ENCODE measurements at places on chromosomes 1 and 21.

DNA sequence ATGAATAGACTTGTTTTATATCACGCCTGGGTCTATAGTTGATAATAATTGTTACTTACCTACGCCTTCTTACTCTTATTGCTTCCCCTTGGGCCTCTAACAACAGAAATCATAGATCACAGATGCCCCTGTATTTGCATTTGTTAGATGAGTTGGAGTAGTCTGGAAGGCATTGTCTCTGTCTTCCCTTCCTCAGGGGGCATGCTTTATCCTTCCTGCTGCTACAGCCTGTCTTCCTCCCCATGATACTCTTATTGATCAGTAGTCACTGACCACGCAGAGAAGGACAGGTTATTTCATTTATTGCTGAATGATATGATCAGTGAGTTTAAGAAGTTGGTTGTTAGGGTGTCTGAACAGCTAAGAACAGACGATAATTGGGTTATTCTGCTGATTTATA is 98.4 kb downstream of the DNM3 start:
- DNase-seq: no peak

GRCh38 chr1:22876359-22877111 is 96.1 kb downstream of the LACTBL1 start:
- DNase-seq: no peak

DNA sequence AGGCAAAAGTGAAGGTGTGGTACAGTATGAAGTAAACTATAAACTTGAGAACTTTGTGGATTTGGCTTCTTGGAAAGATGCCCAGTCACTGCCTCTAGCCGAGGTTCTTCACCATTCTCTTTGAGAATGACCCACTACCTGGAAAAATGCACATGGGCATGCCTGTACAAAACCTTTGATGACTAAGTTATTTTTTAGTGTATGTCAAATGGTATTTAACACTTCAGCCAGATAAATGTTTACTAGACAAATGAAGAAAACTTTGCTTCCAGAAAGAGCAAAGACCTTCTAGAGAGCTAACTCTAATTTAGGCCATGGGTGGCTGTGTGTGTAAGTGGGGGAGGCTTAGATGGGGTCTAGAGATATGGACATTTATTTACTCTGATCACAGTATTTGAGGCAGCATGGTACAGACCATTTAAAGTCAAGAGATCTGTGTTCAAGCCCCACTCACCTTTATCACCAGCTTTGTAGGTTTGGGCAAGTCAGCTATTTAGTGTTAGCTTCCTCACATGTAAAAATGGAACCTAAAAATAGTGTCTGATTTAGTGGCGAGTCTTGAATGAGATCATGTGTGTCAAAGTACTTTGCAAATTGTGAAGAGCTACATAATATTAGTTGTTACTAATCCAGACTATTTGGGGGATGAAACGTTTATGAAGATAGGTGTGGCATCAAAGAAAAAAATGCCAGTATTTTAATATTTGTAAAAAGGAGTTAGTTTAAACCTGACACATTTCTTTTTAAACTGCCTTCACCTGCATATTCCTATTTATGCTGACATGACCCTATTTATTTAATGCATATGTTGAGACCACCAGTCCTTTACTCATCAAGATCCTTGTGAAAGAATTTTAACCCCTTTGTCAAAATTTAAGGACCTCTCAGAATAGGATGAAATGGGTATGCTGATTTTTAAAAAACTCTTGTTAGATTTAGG is 20.2 kb downstream of the NFYC start:
- DNase-seq: no peak

DNA sequence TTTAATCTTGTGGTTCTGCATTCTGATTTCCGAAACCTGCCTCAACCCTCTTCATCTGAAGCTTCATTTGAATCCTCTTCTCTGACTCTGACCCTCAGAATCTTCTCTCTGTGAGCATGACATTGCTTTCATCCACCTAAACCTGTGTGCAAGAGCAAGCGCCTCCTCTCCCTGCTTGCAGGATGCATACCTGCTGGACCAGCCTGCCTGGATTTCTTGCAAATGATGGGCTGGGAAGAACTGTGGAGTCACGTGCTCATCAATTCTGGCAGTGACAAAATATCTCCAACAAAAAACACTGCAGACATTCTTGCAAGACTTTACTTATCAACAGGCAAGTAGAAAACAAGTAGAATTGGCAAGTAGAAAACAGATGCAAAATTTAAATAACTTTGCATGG is 20.8 kb upstream of the SLC35F3 start:
- no peak for DNase-seq

GRCh38 chr1:5165762-5166161 is 511.4 kb downstream of the AJAP1 start:
- no peak for DNase-seq

- no peak for DNase-seq
Measured at GRCh38 chr1:53148123-53148522, 5.7 kb upstream of the SLC1A7 start.

GRCh38 chr1:35047188-35047858 is 15.6 kb upstream of the ZMYM6 start:
- DNase-seq: no peak

DNA sequence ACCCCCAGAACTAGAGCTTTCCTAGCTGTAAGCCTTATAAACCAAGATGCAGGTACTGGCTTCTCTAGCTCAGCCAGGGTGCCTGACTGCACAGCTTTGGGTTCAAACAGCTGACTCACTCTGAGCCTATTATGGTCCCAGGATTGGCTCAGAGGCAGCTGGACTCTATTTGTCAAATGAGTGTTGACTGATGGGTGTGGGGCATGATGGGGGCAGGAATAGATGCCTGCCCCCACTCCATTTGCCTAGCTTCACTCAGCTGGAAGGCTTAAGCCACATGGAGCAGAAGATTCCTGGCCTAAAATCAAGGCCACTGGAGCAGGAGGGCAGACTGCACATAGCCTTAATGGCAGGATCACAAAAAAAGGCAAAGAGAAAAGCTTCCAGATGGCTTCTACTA is 90.5 kb downstream of the PIK3R3 start:
- DNase-seq: no peak

DNA sequence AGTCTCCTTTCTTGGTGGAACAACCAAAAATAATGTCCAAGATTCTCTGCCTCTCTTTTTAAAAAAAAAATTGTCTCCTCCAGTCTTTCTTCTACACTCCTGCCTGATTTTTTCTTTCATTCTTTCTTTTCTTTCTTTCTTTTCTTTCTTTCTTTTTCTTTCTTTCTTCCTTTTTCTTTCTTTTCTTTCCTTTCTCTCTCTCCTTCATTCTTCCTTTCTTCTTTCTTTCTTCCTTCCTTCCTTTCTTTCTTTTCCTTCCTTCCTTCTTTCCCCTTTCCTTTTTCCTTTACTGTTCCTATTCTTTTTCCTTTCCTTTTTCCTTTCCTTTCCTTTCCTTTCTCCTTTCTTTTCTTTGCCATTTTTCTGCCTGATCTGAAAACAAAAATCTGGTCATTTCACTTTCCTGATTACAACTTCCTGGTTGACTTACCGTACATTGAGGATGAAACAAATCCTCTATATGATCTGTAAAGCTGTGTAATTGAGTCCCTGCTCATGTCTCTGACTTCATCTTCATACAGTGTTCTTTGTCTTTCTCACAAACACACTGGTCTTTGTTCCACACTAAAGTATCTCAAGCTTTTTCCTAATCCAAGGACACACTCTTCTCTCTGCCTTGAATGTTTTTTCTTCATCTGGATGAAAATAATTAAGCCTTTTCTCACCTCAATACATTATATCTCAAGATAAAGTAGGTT is 6.1 kb upstream of the KRTAP23-1 start:
- DNase-seq: no peak

GRCh38 chr1:96234299-96234698 is 487.3 kb upstream of the PTBP2 start:
- DNase-seq: no peak

- no peak for DNase-seq
Measured at GRCh38 chr1:241131636-241132194, 225.3 kb downstream of the RGS7 start.

DNA sequence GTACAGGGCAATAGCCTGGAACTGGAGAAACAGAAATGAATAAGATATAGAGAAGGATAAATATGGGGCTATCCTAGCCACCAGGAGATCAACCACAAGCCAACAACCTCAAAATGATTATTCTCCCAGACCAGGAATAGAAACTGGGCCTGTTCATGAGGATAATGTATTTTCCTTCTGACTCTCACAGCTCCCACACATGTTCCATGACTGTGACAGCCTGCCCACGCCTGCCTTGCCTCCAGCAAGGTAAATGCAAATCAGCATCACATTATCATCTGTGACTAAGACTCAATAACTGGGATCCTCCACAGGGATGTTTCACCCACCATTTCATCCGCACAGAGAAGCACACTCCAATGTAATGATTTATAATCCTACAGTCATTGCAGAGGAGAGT is 3.3 kb downstream of the ENSA start:
- DNase-seq: no peak

DNA sequence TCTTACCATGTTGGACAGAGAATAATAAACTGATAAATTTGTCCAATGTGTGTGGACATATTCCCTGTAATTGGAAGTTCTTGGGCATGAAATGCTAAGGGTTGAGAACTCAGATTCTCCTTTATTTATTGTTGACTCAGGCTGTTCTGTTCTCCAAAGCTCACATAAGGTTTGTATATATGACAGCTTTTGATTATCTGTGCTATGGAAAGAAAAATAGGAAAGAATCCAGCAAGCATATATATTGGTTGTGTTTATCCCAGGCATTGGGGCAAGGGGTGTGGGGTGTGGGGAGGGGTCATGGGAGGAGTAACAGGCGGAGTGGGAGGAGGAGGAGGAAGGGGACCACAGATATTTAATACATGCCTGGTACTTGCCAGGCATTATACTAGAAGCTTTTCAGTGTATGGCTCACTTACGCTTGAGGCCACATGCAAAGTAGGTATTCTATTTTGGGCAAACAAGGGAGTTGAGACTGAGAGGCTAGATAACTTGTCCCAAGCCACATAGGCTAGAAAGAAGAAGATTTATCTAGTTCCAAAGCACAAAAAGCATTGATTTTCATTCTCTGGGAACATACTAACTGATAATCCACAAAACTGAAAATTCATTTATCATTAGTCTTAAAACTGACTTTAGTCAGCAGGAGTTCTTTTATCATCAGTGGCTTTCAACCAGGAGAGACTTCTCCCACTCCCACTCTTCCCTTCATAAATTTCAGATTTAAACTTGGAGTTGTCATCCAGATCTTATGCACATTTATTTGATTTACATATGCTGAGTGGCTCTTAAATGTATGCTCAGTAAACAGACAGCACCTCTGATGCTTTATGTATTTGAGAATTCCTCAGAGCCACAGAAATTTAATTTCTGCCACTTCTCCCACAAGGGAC is 27.2 kb downstream of the NGF start:
- DNase-seq: no peak

All from stimulated activated CD8-positive, alpha-beta memory T cell treated with anti-CD3 and anti-CD28 coated beads, Interleukin-15, amount 100 ng/mL, for 48 hours (primary cell).